Stromal cell of bone marrow (primary cell): ENCODE measurements at places on chromosomes 2 and 18.

DNA sequence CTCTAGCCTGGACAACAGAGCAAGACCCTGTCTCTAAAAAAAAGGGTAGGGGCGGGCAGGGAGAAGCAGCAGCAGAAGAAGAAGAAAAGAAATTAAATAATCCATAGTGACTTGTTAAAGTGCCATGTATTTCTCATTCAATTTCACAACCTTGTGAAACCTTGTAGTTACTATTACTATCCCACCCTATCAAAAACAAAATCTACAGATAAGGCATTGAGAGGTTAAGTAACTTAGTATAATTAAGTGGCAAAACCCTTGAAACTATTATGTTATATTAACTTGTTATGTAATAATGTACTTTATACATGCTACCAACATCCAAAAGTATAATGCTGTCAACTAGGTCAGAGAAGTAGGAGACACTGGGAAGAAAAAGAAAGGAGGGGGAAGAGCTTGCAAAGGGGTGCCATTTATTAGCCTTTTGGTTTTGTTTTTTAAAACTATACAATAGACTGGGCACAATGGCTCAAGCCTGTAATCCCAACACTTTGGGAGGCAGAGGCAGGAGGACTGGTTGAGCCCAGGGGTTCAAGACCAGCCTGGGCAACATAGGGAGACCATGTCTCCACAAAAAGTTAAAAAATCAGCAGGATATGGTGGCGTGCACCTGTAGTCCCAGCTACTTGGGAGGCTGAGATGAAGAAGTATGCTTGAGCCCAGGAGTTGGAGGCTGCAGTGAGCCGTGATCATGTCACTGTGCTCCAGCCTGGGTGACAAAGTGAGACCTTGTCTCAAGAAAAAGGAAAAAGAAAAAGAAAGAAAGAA is 11.3 kb downstream of the TLK1 start:
- DNase-seq, result no peak

- DNase-seq, result peak; percentile 32
Observed at GRCh38 chr2:99101697-99102096, 39.8 kb upstream of the C2orf15 start.

DNA sequence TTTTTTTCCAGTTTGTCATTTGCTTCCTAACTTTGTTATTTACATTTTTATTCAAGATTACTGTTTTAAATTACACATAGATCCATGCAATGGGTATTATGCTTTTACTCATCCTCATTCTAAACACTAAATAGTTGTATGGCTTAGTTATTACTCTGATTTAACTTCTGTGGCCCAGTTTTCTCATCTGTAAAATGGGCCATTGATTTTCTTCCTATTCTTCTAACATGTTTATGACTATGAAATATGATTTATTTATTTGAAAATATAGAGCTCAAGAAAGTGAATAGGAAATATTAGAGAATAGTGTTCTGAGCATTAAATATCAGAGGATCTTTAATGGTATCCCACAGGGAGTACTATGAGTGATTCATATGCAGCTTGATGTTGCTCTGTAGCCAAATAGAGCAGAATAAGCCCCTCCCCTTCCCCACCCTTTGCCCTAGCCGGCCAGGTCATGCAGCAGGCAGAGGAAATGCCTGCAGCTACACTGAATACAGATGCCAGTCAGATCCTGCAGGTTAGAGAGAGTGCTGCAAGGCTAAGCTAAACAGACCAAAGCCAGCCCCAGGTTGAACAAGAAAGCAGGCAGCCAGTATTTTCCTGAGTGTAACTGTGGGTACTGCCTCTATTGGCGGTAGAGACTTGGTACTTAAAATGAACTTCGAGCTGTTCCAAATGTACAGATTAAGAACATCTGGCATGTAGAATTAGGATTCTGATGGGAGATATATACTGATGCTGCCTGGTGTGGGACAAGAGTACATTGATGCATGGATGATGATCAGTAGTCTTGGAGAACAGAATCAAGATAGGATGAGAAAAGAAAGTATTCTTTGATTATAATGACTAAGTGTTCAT is 11.7 kb upstream of the ACYP2 start:
- peak; percentile 65 for DNase-seq

DNA sequence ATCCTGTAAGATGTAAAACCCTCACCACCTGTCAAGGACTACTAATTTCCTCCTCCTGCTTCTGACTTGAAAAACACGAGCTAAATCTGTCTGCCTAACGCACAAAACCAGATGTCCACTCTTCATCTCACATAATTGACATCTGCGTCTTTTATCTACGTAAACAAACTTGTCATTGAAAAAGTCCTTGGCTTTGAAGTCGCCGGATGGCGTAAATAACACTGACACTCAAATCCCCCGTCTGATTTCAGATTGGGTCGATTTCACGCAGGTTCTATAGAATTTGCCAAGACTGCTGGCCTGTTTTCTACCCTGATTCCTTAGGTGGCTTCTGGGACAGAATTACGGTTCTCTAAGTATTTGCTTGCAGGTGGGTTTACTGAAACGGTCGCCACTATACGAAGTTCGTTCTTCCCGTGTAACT is 539 bp upstream of the MOB4 start:
- DNase-seq, result no peak

DNA sequence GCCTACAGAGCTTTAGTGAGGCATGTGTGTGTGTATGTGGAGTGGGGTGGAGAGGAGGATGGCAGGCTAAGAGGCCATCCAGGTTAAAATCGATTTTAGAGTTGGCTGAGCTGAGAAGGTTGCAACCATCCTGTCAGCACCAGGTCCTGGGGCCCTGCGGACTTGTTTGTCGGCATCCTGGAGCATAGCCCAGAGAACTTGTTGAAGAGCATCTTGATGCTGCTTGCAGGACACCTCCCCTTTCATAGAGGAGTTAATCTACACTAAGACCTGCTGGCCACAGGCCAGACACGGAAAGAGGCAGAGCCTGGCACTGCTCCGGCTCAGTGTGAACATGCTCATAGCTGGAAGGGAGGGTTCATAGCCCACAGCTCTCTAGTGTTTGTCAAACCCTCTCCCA is 72.1 kb upstream of the RGPD5 start:
- DNase-seq, result no peak

GRCh38 chr2:239436669-239437335 is 36.0 kb upstream of the HDAC4 start:
- DNase-seq, result no peak

- DNase-seq, result no peak
Observed at GRCh38 chr2:20164734-20165478, 60.0 kb downstream of the SDC1 start.

DNA sequence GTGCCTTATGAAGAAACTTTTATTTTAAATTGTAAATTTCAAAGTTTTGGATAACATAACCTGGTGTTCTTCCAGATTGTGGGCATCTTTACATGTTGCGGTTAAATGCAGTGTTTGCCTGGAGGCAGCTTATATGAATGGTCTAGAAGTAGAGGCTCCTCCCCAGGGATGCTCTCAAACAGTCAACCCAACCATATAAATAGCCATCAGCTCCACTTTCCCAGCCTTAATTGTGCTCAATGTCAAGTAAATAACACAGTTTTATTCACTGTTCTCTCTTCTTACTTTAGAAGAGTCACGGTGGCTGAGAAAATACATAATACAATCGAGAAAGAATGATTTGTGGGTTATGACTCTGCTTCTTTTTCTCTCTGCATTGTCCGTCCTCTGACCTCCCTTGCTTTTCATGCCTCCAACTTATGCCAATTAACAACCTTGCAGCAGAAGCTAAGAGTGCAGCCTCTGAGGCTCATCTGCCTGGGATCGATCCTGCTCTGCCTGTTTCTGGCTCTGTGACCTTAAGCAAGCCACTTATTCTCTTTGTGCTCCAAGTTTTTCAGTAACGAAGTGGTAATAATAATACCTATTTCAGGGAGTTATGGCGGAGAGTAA is 100.3 kb downstream of the DAW1 start:
- DNase-seq, result no peak

- DNase-seq, result no peak
Observed at GRCh38 chr2:141496810-141497209, 634.0 kb downstream of the LRP1B start.

GRCh38 chr18:58359620-58360019 is 269.3 kb downstream of the ALPK2 start:
- no peak for DNase-seq
